ENCODE measurements at places on chromosomes 16 and 17.

DNA sequence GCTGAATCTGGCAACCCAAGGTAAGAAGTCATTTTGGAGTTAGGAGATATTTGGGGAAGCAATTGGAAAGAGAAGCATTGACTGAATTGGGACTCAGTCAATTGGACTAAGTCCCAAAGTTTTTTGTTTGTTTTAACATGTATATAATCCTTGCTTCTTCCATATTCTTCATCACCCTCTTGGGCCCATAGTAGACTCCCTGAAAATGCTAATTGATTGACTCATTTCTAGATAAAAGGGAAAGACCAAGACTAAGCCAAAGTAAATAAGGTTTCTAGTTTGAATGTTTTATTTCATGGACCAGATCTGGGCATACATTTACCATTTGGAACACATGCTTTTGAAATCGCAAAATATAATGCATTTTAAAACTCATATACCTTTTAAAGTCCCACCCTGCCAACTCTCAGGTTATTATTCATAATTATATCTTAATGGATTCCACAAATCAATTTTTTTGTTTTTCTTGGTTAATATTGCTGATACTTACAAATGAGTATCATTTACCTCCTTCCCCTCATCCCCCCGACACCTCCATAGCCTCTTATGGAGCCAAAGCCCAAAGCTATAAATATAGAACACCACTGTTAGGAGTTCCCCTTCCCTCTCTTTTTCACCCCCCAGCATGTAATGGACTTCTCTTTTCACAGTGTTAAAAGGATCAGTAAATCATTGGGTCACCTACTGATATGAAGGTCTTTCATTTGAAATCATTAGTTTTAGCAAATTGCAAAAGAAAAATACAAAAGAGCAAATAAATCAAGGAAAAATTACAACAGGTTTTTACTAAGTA lies 674.0 kb upstream of the SOX9 start:
- no peak for DNase-seq

DNA sequence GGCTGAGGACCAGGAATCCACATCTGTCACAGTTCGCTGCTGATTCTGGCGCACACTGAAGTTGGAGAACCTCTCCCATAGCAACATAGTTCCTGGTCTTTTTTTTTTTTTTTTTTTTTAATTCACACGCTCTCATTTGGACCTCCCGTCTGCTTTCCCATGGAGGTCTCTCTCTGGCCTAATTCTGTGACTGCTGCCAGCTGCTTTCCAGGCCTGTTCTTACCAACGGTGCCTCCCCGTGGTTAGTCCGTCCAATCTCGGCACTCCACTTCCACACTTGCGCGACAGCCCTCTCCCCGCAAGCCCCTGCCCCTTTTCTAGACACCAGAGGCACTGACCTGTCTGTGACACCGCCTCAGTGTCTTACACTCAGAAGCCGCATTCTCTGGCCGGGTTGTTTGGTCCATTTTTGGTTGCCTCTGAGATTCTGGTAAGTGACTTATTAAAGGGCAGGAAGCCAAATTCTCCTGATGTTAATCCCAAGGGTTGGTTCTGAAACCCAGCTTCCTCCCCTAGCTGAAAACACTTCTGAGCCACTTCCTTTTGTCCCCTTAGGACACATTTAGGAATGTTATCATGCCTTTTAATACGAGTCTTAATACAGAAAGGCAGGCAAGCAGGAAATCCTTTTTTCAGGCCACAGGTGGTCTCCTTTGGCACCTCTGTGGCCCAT lies 1.1 kb upstream of the AKTIP start:
- DNase-seq = no peak

- DNase-seq = no peak
Observed at GRCh38 chr17:66411520-66411919, 109.1 kb downstream of the PRKCA start.

DNA sequence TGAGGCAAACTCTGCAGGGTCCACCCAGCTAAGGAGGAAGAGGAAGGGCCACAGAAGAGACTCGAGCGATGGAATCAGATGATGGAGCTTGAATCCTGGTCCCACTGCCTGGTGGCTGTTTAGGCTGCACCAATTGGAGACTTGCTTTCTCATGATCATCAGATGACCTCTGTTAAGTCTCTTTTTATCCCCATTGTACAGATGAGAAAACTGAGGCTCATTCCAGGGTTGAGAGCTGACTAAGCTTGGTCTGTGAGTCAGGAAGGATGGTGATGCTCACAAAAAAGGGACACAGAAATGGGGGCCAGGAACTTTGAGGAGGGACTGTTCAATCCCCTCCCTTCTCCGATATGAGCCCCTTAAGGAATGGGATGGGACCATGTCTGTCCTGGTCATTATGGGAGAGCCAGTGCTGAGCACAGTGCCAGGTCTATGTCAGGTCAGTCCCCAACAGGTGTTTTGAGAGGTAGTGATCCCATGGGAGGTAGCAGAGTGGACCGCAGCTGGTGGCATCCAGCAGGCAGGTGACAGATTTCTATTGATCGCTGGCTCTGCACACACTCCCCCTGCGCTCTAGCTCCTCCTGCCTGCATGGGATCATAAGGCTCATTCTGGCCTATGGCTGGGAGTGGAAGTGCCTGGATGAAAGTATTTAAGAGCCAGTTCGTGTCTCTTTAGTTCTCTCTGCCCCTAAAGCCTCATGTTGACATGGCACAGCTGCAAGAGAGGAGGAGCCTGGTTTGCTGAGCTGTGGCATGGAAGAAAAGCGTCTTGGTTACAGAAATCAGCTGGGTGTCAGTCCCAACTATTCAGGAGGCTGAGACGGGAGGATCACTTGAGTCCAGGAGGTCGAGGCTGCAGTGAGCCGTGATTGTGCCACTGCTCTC lies 27.2 kb downstream of the SNX20 start:
- DNase-seq = no peak

- DNase-seq = no peak
Observed at GRCh38 chr16:84629580-84629979, 11.7 kb upstream of the COTL1 start.

DNA sequence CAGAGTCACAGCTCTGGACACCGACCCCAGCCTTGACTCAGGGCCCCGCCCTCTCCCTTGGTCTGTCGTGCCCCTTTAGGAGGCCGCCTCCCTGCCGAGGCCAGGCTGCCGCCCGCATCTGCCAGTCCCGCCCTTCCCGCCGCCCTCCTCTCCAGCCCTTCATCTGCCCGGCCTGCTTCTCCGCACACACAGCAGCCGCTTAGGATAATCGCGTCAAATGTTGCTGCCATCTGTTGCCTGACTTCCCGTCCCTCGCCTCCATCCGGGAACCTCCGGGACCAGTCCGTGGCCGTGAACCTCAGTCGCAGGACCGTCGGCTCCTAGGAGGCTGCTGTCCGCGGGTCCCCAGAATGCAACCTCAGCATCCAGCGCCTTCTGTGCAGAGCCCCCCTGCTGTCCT lies 11.9 kb downstream of the GSE1 start:
- no peak for DNase-seq

GRCh38 chr17:8725881-8726876 lies 18.5 kb downstream of the CCDC42 start:
- no peak for DNase-seq

DNA sequence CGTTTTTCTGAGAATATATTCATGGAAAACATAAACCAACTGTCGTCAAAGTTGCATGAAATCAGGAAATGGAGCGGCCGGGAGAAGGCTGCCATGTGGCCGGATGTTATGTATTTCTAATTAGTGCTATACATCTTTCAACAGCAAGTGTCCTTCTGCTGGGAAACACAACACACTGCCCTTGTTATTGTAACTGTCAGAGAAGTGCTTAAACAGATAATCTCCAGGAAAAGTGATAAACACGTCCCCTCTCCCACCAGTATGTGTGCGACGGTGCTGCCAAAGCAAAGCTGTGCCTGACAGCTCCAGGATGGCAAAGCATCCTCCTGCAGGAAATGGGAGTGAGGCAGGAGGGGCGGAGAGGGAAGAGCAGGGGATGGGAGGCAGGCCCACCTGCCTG lies 111.8 kb downstream of the SMG6 start:
- no peak for DNase-seq

DNA sequence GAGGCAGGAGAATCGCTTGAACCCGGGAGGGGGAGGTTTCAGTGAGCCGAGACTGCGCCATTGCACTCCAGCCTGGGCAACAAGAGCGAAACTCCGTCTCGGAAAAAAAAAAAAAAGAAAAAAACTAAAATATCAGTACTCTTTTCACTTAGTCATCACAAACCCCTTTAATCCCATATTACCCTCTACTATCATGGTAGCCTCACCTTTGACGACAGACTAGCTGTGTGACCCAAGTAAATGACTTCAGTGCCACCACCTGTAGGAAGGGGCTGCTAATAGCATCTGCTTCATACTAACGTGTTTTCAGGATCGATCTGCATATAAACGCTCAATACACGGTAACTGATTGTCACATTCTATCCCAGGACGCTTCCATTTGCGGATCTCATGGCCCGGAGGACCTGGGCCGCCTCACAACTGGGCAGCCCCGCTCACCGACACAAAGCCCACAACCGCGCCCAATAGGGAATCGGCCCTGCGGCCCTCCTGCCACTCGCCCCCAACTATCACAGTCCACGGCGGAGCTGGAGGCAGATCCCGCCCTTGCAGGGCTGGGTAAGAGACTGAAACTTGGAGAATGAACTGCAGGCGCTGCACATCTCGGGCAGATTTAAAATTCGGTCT lies 1.1 kb upstream of the ZNF263 start:
- DNase-seq = no peak

DNA sequence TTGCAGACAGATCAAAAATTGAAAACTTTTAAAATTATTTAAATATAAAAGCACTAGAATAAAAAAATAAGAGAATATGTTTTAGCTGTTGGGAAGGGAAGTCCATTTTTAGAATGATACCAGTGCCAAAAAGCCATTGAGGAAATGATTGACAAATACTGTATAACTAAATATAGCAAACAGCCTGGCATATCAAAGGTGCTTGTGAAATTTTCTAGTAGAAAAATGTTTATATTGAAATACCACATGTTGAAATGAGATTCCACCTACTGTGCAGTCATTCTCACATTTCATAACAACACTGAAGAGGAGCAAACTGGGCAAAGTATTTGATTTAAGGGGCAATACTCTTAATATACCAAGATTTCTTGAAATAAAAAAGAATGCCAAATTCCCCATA lies 183.5 kb downstream of the PHKB start:
- no peak for DNase-seq

DNA sequence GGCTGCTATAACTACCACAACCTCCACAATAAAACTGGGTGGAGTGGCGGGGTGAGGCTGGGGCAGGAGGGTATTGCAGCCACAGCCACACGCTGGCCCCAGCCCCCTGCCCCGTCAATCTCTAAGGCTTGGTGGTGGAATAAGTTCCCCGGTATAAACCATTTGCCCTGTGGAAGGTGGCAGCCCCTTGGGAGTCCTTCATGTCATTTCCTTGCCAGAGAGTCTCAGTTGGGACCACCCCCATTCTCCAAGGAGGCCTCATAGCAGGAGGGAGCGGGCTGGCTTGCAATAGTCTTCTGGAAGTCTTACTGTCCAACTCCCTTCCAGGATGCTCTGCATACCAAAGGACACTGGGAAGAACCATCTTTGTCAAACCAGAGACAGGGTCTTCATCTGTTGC lies 19.4 kb downstream of the CD300A start:
- DNase-seq = no peak

DNA sequence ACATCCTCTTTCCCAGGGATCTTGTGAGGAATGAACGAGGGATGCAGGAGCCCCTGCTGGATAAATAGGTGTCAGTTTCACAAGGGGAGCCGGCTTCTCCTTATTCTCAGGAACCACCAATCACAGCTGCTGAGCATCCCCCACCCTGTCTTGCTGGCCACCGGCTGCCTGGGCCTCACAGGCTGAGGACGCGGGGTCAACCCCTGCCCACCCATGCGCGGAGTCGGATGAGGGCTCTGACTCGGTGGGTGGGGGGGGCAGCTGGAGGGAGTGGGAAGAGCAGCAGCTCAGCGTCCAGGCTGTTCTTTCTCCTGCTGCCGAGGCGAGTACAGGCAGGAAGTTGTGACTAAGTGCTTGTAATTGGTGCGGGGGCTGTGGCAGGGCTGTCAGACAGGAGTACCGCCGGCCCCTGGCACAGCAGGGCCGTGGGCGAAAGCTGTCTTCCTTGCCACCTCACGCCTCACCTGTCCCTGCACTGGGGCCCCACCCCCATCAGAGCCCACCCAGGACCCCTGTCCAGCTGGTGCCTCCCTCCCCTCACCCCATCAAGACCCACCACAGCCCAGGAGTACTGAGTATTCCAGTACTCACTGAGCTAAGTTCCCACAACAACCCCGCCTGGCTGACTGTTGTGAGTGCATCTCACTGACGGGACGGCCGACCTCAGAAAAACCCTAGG lies 11.0 kb upstream of the DPEP1 start:
- peak; percentile 59 for DNase-seq

GRCh38 chr17:17741349-17742023 lies 60.2 kb downstream of the RAI1 start:
- DNase-seq = no peak

DNA sequence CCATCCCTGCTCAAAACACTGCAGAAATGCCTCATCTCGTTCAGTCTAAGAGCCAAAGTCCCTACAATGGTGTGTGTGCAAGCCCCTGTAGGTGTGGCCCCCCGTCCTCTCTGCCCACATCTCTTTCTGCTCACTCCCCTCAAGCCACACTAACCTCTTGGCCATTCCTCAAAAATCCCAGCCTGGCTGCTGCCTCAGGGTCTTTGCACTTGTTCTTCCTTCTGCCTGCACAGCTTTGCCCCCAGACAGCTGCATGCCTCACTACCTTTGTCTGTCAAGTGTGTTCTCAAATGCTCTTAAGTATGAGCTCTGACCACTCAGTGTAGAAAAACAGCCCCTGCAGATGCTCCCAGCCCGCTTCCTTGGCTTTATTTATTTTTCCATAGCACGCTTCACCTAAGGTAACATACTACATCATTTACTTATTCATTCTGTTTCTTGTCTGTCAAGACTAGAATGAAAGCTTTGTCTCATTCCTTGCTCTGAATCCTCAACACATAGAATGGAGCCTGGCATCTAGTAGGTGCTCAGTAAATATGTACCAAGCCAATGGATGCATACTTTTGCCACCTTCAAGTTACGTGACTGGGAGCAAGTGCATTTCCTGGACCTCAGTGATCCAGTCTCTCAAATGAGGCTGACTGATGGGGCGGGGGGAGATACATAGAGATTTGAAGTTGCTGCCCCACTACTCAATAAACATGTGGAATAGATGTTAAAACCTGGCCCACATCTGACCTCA lies 38.1 kb downstream of the RAI1 start:
- no peak for DNase-seq

DNA sequence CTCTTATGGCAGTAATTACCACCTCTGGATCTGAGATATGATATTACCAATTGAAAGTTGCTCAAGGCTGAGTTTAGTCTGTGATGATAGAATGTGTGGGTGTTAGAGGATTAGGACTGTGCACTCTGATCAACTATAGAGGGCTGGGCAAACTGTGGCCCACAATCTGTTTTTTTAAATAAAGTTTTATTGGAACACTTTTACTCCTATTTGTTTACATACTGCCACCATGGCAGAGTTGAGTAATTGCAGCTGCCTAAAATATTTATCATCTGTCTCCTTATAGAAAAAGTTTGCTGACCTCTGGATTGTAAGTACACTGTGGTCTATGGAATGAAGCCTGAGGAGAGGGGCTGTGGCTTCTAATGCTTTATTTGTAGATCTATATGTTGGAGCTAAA lies 71.5 kb upstream of the N4BP1 start:
- DNase-seq = no peak

GRCh38 chr17:62819511-62820221 lies 11.6 kb upstream of the MARCHF10 start:
- DNase-seq = no peak

GRCh38 chr16:34802396-34802795 lies 1343.0 kb downstream of the TP53TG3F start:
- DNase-seq = no peak

GRCh38 chr17:70804161-70804560 lies 634.8 kb downstream of the KCNJ2 start:
- no peak for DNase-seq

Data from T-cell (primary cell).